ENCODE measurements at places on chromosomes 7 and 10.
A peak's percentile ranks its signal among the peaks of the same experiment; 100 is the strongest.

- DNase-seq = peak; percentile 4
Observed at GRCh38 chr7:7157177-7157886, 25.0 kb upstream of the C1GALT1 start.

GRCh38 chr7:50824882-50825281, 42.2 kb upstream of the GRB10 start:
- no peak for DNase-seq

DNA sequence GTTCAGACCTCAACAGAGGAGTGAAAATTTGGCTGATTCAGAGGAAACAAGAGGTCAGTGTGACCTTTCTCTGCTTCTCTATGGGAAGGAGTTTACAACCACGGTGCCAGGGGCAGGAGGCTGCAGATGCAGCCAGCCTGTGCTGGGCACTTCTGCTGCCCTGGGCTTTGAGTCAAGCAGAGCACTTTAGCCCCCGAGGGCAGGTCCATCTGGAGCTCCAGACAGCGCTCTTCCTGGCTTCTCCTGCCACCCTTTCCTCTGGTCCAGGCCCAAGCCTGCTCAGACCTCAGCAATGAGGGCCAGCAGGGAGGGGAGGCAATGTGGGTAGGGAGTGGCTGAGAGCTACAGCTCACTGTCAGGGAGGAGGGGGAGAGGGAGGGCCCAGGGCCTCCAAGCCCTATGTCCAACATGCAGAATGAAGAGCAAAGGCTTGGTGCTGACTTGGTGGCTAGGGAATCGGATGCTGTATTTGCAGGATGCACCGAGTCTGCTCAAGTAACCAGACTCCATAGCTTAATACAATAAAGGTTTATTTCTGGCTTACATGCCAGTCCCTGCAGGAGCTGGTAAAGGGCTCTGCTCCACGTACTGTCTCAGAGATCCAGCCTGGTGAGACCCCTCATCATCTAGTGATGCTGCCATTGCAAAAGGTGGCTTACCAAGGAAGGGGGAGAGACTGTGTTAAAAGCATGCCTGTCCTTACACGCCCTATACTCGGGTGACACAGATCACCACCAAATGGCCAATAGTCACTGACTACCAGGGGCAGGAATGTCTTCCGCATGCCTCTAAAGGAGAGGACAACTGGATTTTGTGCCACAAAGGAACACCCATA, 481.6 kb downstream of the RPS24 start:
- DNase-seq = no peak

DNA sequence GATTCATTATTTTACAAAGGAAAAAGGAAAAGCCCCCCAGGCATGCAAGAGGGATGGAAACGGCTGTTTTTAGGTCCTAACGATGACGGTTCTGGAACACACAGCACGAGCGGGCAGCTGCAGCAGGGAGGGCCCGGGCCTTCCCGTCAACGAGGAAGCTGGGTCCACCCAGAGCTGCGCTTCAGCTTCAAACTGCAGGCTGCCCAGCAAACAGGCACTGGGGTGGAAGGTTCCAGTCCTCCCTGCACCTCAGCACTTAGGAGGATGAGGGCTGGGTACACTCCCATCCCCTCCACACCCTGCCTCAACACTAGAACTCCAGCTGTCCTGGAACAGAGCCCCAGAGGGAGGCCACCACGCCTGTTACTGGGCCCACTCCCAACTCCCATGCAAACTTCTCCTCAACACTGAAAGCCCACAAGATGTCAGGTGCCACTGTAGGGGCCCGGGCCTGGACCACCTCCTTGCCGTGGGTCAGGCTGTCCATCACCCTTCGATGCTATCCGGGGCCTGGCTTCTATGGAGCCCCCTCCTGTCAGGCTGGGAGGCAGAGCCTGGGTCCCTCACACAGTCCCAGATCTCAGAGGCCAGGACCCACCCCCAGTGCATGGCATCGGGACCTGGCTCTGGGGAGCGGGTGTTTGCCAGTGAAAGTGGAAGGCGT, 33.0 kb downstream of the PAPOLB start:
- DNase-seq = no peak

GRCh38 chr10:15805395-15806058, 54.8 kb downstream of the MINDY3 start:
- DNase-seq = no peak

GRCh38 chr10:60646966-60647796, 131.1 kb upstream of the CDK1 start:
- DNase-seq = peak; percentile 42

- peak; percentile 88 for DNase-seq
Observed at GRCh38 chr10:44974628-44975430, 3.8 kb downstream of the DEPP1 start.
